ENCODE measurements at places on chromosomes 3 and 15.

DNA sequence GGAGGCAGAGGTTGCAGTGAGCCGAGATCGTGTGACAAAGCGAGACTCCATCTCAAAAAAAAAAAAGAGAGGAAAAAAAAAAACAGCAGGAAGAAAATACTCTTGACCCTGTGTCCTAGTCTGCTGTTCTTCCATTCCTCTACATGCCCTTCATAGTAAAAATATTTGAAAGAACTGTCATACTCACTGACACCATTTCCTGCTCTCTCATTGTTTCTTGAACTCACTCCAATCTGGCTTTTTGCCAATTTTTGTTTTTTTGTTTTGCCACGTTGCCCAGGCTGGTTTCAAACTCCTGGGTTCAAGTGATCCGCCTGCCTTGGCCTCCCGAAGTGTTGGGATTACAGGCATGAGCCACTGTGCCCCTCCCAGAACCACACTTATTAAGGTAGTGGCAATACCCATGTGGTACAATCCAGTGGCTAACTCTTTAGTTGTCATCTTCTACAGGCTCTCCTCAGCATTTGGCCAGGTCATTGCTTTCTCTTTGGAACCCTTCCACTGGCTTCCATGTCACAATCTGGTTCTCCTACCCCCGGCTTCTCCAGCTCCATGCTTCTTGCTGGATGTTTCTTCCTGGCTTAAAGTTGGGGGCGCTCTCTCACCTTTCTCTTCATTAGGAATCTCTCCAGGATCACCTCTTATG lies 238.2 kb upstream of the C2CD4B start:
- no peak for DNase-seq

DNA sequence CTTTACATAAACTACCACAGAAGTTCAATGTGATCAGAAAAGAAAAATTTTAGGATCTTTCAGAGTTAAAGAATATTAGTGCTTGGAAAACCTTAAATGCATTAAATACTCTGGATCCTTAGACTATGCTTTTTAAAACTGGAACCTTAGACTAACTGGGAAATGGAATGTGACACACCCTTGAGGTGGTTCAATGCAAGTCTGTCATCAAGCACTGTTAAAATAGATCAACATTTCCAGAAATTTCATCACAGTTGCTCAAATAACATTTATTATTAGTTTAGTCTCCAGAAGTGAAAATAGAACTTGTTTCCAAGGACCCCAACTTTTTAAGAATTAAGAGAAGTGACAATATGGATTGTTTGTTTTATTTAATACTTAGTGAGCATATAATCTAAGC lies 71.8 kb downstream of the GAP43 start:
- no peak for DNase-seq

- no peak for DNase-seq
Observed at GRCh38 chr3:136957751-136958288, at the start of gene IL20RB. IL20RB (plus strand) TSS chr3:136957983; CDS start chr3:136958114, 131 bp downstream.

DNA sequence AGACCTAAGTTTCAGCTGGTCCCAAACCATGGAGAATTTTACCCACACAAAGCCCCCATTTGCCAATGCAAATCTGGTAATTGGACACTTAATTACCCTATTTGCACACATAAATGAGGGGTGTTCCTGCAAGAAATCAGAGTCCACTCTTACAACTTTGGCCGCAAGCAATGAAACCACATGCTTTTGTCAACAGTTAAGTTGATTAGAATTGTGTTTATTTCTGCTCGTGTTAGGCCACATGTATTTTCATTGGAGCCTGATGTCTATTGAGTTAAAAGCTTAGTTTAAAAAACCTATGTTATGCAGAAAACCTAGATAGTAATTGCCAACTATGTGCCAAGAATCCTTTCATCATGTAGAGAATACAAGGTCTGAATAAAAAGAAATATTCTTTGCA lies 153.8 kb upstream of the CMC1 start:
- DNase-seq: no peak

DNA sequence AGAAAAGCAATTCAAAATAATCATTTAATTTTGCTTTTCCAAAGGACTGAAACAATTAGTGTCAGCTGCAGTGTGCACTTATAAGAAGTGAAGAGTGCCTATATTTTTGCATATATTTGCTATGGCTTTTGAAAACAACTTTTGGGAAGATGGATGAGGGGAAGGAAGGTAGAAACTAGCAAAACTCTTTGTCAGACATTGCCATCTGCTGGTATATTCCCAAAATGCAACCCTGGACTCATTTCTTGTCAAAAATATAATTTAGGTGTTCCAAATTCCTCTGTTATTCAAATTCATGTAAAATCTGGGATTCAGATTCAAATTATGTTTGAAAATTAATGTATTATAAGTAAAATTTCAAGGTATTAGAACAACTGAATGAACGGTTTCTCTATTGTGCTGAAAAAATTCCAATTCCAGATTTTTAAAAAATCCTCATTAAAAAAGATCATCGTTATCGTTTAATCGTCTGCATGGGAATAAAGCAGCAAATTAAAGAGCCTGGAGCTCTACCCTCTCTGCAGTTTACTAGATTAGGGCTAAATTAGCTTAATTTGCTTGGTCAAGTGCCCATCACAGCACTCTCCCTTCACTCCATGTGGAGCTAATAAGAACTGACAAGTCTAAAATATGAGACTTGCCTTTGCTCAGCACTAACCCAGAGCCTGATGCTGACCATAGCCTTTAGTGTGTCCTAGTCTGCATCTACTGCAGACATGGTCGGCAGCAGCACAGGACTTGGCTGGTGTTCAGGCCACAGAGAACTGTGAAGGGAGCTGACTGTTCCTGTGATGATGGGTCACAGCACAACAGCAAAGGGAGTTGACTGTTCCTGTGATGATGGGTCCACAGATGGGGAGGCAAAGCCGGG lies 67.9 kb upstream of the MITF start:
- no peak for DNase-seq

DNA sequence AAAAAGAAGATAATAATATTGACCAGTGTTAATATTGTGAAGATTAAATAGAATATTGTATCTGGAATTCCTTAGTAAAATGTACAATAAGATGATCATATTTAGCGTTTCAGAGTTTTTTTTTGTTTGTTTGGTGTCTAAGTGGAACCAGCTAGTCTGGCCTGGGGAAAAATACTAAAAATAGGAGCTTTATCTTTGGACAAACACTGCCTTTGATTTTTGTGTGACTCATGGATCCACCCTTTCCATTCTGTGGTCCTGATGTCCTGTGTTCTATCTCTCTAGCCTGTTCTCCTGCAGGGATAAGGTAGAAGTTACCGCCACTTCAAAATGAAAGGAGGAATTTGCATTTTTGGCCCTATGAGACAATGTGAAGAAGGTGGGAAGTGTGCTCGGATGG lies 79.7 kb upstream of the CRBN start:
- DNase-seq: no peak

DNA sequence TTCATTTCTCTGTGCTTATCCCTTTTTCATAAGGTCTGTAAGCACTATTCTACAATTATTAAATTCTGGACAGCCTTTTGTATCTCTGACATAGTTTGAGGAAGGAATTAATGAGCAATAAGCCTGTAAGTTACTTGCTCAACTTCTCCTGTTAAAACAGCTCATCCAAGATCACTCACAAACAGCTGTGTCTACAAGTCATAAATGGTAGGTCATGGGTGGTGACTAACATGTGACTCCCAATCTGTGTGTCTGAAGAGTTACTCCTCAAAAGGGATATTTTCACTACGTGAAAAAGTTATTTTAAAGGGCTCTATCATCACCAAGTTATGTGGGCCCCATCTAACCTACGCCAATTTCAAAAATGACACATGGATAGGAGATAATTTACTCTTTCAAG lies 145.2 kb upstream of the CBLB start:
- no peak for DNase-seq

DNA sequence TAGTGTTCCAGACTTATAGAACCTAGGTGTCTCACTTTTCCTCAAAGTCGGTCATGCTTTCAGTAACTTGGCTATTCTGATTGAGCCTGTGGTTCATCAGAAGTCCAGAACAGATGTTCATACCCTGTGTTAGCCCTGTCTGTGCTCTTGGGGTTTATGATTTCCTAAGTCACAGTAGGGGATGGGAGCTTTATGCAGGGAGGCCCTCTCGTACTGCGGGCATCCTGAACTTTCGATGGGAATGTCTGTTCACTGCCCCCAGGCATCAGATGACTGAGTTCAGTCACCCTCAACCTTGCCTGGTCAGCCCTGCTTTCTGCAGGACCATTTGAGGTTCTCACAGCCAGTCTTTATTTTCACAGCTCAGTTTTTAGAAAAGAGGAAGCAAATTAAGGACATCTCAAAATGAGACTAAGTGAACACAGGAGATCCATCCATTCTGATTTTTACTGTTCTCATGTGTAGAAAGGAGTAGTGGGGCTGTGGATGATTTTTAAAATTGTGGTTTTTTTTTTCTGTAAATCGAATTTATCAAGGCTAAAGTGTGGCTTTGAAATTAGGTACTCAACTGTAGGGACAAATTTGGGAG lies 71.3 kb downstream of the CMTM8 start:
- DNase-seq: no peak

DNA sequence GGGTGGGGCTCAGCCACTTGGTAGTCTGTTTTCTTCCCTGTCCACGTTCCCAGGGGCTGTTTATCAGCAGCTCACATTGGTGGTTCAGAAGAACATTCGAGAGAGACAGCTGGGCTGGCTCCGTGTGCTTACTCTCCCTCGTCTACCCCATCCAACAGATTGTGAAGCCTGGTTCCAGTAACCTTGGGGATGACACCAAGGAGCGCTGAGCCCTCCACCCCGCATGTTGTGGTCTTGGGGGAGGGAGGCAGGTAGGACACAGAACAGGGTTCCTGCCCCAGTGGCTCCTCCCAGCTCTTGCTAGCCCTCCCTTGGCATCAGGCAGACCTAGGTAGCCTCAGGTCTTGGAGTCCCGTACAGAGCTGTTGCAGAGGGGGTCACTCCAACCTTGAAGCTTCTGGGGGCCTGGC lies 33.1 kb downstream of the KLF13 start:
- DNase-seq: no peak

GRCh38 chr15:70741677-70742293 lies 21.6 kb downstream of the UACA start:
- no peak for DNase-seq

DNA sequence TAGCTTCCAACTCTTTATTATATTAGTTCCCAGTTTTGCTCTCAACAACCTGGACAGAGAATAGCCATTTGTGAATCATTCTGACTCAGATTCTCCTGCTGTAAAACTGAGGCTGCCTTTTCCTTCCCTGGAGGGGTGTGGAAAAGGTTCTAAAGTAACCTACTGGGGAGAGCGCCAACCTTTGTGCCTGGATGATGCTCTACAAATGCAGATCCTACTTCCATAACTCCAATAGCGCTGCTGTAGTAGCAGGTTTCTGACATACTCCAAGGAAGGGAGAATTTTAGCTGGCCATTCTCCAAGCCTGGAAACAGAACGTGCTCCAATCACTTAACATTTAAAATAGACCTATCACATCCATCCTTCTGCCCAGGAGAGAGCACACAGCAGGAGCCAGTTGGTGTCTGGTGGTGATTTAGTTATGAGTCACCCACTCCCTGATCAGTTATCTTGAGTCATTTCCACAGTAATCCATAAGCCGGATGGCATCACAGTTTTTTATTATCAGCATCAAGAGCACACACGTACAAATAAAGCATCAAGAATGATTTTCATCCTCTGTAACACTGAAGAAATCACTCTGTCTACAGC lies 38.3 kb downstream of the MYH15 start:
- DNase-seq: no peak

DNA sequence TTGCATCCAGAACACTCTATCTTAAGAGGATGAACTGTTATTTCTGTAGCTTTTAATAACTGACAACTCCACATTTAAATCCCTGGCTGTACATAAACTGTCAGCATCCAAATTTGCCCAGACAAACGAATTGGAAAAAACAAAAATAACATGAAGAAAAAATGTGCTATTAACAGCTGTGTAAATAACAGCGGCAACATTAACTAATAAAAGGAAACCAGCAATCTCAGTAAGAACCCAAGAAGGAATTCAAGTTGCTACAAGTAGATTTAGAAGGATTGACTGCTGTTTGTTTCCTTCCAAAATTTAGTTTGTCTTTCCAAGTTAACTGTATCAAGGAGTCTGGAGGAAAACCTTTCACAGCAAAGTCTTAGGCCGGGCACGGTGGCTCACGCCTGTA lies 550.6 kb upstream of the MDFIC2 start:
- DNase-seq: no peak

DNA sequence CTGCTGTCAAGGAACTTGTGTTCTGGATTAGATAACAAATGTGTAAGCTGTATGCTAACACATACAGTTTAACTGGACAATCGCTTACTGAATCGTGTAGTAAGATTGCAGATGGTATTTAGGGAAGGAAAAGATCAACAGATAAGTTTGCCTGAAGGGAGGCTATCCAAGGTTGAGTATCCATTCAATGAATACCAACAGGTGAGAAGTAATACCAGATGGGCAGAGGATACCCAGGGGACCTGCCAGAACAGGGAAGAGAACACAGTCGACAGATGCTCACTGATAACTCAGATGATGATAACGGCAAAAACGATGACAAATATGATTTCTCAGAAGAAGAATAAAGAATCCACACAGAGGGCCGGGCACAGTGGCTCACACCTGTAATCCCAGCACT lies 3.2 kb upstream of the UACA start:
- DNase-seq: no peak

- DNase-seq: no peak
Observed at GRCh38 chr3:5022187-5022965, 43.1 kb downstream of the BHLHE40 start.

DNA sequence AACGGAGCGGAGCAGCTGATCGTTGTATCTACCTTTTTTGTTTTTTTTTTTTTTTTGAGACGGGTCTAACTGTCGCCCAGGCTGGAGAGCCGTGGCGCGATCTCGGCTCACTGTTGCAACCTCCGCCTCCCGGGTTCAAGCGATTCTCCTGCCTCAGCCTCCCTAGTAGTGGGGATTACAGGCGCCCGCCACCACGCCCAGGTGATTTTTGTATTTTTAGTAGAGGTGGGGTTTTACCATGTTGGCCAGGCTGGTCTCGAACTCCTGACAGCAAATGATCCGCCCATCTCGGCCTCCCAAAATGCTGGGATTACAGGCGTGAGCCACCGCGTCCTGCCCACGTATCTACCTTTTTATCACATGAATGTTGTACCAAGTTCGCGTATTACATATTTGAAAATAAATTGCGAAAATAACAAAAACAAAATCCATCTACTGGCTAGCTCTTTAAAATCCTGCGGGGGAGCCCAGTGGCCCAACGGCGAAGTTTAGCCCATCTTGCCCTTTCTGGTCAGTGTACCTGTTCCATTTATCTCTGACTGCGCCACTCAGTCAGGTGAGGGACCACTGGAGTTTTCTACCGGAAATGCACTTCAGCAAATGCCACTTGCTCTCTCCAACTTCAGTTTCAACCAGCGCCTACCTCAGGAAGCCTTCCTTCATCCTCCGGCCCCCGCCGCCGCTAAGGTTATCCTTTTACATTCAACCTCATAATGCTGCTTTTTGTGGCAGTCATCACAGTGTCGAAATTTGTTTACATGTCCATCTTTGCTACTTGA lies 1.2 kb upstream of the EIF3J start:
- peak; percentile 15 for DNase-seq

- no peak for DNase-seq
Observed at GRCh38 chr15:97316362-97316761, 644.1 kb upstream of the ARRDC4 start.
